Effector memory CD8-positive, alpha-beta T cell (primary cell): ENCODE measurements at places on chromosomes 11 and 22.
A peak's percentile ranks its signal among the peaks of the same experiment; 100 is the strongest.

GRCh38 chr22:31561238-31561887, 65.0 kb downstream of the SFI1 start:
- no peak for DNase-seq

- DNase-seq, result no peak
Measured at GRCh38 chr11:65205602-65205967, 23.9 kb downstream of the CAPN1 start.

DNA sequence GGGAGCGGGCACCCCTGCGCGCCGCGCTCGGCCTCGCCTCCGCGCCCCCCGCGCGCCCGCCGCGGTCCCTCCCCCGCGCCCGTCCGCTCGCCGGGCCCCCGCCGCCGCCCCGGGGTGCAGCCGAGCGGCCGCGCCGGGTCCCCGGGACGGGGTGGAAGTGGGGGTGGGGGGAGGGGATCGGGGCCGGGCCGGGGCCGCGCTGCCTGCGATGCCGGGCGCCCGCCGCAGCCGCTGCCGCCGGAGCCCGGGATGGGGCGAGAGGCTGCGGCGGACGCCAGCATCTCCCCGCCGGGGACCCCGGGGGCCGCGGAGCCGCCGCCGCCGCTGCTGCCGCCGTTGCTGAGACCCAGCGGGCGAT, 365 bp downstream of the MGAT3 start:
- no peak for DNase-seq

DNA sequence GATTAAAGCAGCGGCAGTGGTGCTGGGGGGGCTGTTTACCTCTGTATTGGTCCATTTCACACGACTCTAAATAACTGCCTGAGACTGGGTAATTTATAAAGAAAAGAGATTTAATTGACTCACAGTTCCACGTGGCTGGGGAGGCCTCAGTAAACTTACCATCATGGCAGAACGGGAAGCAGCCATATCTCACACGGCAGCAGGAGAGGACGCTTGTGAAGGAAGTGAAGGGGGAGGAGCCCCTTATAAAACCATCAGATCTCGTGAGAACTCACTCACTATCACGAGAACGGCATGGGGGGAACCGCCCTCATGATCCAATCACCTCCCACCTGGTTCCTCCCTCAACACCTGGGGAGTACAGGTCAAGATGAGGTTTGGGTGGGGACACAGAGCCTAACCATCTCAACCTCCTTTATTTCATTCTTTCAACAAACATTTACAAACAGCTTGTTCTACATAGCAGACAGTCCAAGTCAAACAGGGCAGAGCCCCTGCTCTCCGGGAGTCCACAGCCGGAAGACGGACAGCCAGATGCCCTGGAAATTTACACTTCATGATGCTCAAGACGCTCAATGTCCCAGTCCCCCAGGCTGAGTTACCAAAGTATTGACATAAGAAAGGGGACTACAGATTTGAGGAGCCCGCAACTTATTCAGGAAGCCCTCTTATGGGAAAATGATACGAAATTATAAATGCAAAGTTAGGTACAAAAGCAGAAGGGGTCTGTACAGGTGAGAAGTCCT, 26.3 kb upstream of the HMGXB4 start:
- DNase-seq, result no peak

GRCh38 chr11:60274416-60274815, 6.0 kb upstream of the MS4A4A start:
- no peak for DNase-seq

DNA sequence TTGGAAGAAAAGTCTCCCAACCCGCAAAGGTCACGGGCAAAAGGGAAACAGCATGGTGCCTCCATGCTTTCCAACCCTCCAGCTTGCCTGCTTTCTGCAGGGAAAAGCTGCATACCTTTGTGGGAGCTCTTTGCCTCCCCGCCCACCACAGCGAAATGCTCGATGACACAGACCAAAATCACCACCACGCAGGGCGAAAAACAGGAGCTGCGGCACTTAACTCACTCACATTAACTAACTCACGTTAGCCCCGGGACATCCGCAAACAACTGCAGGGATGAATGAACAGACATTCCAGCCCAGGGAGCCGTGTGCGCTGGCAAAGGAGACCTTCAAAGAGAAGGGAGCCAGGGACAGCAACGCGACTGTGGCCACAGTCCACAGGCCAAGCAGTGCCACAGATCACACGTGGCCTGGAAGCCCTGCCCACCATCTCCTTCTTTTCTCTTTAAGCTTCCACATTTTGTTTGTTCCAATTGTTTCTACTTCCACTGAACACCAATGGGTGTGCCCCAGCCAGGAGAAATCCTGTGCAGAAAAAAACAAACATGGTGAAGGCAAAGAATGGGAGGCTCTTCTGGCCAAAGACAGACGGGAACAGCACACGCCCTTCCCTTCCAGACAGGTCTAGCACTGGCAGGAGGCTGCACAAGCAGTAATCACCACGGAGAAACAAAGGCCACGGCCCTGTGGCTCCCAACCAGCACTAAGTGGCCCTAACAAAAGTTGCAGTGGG, 39.3 kb downstream of the DUSP8 start:
- DNase-seq, result no peak

- no peak for DNase-seq
Measured at GRCh38 chr11:33718440-33718839, 17.8 kb downstream of the CD59 start.

DNA sequence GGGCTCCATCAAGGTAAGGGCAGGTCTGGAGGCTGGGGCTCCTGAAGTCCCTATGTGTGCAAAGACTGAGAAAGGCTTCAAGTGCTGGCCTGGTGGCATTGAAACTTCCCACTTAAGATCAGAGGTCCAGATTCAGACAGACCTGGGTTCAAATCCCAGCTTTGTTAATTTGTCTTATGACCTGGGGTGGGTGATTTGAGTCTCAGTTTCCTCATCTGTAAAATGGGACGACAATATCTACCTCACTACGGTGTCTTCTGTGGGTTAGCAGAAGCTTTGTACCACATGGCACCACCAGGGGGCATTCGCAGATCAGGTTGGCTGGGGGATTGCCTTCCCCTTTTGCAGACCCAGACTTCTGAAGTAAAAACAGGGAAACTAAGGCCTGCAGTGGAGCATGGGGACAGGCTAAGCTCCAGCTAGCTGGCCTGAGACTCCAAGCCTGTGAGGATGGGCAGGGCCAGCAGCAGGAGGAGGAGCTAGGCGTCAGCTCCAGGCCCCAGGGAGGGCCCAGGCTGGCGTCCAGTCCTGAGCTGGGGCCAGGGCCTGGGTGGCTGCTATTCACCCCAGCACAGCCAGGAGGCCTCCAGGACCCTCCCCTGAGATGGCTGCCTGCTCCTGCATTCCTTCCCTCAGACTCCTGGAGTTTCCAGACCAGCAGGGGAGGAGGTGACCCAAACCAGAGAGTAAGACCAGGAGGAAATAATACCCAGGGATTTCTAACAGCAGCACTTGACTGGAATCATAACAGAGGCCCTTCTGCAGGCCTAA, 1.5 kb downstream of the CASTOR1 start:
- peak; percentile 90 for DNase-seq

DNA sequence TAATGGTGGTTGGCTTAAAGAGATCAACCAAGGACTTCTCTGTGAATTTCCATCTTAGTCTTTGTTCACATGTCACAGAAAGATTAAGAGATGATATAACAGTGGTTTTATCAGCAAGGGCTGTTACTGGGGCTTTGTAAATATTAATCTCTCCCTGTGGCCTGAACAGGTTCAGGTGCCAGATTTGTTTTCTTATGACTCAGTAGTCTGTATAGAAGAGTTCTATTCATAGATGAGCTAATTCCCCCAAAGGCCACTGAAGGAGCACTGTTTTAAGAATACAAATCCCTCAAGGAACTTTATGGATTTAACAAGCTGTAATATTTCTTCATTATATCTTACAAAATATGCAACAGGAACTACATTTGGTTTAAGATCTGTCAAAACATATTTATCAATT, 50.4 kb downstream of the TCP11L1 start:
- no peak for DNase-seq
